Activated T-helper 9 cell treated with anti-CD3 and anti-CD28 coated beads, Interleukin-2, amount 50 U/mL, for 16 hours (primary cell): ENCODE measurements at places on chromosomes 11 and 22.

DNA sequence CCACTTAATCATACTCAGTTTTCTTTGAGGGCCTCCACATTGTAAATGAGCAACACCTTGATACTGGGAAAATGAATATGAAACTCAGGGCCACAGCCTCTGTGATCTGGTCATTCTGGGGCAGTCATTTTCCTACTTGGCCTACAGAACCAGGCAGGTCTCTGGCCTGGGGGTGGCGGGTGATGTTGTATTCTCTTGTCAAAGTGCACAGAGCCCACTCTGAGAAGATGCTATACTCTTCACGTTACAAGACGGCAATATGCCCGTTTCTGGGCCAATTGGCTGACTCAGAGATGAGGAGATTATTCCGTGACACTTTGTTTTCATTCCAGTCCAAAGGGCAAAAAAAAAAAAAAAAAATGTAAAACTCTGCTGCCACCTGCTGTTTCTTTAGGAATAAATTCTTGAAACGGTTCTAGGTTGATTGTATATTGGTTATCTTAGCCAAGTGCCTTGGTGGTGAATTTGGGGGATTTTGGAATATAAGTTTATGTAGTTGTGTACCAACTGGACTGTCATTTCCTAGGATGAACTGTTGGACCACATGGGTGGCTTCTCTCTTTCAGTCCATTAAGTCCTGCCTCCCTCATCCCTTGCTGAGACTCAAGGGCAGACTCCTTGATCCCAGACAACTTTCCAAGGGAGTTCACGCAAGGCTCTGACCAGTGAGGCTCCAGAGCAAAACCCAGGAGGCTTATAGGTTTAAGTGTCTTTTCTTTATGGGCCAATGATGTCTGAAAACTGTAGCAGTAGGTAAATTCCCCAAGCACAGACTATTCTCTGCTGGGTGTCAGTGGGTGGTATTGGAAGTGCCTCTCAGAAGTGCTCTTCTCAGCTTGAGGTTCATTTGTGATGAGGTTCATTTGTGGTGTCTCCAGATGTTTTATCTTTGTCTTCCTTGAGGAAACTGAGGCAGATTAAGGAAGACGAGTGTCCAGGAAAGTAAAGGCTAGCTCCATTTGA lies 18.2 kb downstream of the ADM start:
- DNase-seq: peak; percentile 33

DNA sequence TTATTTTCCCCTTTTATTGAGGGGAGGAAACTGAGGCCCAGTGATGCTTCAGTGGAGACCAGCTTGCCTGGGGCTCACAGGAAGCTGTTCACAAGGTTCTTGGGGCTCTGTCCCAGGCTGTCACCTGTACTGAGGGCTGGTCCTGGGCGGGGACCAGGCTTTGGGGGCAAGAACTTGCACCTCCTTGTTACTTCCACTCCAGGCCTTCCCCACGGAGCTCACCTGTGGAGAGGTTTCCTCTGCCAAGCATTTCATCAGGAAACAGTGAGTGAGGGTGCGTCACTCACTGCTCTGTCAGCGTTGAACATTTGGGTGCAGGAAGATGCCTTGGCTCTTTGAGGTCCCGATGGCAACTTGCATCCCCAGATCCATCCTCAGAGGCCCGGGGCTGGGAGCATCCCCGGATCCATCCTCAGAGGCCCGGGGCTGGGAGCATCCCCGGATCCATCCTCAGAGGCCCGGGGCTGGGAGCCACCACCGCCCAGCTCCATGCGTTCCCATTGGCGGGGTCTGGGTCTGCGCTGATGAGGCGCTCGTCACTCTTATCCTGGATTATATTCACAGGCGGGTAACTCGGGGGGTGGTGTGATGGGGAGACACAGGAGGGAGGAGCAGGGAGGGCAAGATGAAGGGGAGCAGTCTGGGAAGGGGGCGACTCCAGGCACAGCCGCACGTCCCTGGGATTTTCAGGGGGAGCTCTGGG lies 1.4 kb upstream of the SMIM38 start:
- DNase-seq: no peak

DNA sequence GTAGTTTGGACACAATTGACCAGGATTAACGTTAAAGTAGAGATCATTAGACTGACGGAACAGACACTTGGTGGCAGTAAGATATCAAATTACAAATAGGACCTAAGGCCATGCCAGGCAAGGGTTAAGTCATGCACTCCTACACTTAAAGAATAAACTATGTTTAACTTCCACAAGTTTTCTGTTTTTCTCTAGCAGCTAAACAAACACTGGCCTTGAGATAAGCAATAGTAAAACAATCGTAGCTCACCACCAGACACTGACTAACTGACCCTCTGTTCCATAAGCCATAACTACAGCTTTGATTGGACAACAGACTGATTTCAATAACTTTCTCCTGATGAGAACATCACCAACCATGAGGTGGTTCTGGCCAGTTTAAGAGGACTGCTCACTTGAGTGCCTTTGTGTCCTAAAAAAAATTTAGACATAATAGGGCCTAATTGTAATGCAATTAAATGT lies 2.0 kb upstream of the CEP126 start:
- DNase-seq: no peak

DNA sequence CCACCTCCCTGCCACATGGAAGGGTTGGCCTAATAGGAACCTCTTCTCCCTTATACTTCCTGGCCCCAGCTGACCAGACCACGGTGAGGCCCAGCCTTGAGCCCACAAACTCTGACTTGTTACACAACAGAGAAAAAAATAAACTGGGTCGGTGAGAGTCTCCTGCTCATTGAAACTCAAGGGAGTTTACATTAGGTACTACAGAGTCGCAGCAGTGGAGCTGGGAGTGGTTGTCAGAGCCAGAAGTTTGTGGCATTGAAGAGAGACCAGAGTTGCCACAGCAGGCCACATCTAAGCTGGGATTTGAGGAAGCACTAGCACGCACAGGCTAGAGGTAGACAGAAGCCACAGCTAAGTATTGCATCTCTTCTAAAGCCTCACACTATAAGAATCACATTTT lies 296.2 kb downstream of the DDX10 start:
- DNase-seq: no peak

- no peak for DNase-seq
Observed at GRCh38 chr11:83256602-83257340, 29.4 kb downstream of the CCDC90B start.

DNA sequence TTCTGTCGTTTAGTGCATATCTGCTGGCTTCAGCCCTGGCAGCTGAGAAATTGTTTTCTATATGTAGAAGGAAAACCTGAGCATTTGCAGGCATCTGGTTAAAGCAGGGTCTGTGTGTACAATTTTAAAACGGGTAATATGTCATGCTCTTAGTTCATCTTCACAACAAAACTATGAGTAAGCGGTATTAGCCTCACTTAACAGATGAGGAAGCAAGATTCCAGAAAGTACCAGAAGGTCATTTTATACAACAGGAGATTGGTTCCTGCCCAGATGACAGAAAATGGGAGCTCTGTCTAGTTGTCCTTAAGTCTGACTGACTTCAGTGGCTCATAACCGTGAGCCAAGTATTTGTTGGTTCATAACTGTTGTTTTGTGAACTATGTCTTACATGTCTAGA lies 1.1 kb downstream of the TIMM10B start:
- no peak for DNase-seq

DNA sequence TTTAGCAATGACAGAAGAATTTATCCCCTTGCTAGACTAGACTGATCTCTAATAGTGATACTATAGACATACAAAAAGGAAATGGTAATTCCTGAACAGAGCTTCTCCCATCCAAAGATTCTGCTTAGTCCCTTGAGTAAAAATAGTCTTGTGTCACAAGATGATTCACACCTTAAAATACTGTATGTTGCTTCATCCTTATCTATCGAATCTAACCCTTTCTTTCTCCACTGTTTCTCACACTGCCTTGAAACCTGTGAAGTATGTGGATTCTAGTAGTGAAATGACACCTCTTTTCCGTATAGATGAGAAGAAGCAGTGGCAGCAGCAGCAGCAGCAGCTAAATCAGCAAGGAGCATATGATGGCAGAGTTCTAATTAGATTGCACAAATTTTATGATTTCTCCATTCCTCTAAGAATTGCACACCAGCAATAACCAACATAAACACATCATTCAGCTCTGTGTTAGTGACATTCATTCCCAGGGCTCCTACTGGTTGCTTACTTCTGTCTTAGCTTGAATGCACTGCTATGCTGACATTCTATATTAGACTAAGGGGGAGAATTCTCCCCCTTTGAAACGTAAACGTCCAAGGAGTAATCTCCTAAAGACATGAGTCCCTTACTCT lies 14.6 kb downstream of the KCNA4 start:
- no peak for DNase-seq
